LNCaP clone FGC (cell line): ENCODE measurements at places on chromosomes 6 and 20.

DNA sequence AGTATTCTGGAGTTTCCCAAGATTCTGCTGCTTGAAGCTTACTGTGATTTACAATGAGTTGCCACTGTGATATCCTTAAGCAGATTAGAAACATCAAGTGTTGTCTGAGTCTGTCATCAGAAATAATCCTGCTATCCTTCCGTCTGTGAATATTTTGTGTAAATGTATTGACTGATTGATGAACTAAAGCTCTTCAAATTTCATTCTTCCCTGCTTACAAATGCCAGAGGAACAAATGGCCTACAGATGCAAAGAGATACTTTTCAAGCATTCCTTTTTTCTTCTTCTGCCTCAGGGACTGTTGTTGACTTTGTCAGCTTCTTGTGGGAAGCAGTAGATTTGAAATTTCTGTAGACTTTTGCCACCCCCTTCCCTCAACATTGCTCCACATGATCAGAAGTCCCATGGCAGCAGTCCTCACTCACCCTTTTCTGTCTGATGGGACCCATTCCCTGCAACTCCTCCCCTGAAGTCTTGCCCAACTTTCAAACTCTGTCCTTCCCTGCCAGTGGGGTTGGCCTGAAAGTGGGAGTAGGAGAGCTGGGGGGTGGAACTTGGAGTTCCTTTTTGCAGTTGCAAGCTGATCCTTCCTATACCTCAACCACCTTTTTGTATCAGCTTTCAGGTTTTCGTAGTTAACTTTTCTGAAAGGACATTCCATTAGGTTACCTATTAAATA, 38.5 kb upstream of the MLIP start:
- no peak for DNase-seq

- DNase-seq: no peak
Observed at GRCh38 chr20:63054103-63054474, 47.3 kb upstream of the BHLHE23 start.

DNA sequence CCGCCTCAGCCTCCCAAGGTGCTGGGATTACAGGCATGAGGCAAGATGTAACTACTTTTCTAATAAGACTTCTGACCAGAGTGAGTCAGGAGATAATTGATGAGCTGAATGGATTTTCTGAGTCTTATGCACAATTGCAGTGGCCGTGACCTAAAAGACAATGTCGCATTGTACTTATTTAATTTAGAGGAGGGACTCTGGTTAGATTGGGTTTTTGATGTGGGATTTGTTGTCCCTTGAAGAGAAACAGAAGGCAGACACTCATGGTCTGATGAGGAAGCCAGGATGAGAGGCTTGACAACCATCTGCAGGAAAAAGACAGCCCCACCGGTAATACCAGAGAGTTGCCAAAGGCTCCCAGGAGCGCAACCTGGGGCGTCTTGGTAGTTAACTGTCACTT, 68.0 kb downstream of the ISM1 start:
- no peak for DNase-seq

DNA sequence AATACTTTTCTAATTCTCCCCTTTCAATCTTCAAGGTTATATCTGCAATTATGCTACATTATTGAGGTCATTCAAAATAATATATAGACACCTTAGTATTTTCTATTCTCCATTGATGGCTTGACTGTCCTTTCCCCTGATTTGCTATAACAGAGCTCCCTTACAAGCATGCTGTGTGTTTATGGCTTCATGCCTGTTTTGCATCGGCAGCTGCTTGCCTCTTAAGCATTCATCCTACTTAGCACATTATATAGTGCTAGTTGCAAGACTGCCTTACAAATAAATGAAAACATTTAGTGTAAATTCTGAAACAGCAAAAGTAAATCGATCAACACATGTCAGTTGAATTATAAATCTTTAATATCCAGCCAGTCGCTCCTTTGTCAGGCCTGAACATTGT, 476.2 kb upstream of the POU3F2 start:
- DNase-seq: no peak

DNA sequence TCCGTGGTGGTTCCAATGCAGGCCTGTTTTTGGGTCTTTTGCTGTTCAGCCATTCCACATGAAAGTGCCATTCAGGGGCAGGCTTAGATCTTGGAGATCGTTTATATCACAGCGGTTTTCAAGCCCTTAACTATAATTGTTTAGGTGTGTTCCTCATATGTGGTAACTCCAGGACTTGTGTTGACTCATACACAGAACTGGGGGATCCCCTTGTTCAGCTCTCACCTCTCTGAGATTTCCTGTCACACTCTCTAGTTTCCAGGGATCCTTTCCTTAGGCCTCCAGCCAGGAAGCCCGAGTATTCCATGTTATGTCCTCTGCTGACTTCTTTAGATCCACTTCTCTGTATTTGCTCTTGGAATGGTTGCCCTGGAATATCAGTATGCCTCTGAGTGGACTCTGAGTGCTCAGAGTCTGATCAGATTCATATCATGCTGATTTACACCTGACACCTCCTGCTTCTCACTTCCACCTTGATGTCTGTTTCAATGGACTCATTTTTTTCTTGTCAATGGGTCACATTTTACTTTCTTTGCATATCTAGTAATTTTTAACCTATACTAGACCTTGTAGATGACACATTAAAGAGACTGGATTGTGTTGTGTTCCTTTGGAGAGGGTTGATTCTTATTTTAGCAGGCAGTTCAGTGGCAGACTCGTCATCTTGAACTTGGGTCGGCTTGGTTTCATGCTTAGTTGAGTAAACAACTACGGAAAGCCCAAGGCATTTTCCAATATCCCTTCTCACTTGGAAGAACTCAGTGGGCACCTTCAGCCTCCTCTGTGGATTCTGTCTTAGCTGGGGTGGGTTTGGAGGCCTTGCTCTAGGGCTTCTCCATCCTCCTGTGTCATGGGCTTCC, 13.1 kb downstream of the NTSR1 start:
- DNase-seq: no peak

GRCh38 chr6:36865835-36866234, 8.8 kb downstream of the PPIL1 start:
- no peak for DNase-seq

DNA sequence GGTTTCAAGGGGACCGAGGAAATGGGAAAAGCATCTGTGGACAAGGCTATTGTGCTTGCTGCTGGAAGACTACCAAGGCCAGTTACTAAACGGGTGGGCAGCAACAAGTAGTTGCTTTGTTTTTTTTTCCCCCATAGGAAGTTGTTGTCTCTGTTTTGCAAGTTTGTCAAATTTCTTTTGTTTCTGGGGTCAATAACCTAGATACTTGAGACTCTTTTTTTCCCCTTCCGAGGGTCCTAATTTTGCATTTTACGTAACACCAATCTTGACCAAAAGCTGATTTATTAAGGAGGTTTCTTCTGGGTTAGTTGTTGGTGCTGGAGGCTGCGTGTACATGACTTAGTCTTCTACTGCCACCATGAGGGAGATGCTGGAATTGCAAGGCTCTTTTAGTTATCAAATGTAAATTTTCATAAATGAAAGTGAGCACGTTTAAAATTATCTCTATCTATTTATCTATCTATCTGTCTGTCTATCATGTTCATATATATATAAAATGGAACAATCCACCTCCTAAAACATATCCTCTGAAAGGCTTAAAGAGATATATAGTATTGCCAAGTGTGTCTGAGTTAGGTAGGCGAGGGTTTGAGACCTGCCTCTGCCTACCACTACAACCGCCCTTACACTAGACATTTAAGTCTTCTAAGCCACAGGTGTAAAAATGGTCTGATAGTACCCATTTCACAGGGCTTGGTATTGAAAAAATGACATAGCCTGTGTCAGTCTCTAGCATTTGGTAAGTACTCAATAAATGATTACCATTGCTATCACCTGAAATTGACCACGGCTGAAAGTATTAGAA, 60.2 kb downstream of the GCLC start:
- peak; percentile 51 for DNase-seq

DNA sequence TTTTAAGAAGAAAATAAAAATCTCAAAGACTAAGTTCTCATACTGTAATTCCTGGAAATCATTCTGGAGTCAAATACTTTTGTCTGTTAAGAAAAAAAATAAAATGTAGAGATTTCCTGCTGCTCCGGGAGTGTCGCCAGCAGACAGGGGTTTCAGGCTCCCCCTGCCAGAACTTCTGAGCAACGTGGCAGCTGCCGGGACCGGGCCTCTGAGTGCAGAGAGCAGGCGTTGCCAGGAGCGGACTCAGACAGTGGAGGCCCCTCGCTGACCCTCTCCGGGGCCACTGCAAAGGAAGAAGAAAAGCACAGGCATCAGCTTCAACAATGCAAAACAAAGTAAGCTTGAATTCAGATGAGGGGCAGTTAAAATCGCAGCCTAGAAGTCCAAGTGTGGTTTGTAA, 95.5 kb downstream of the THBS2 start:
- no peak for DNase-seq

DNA sequence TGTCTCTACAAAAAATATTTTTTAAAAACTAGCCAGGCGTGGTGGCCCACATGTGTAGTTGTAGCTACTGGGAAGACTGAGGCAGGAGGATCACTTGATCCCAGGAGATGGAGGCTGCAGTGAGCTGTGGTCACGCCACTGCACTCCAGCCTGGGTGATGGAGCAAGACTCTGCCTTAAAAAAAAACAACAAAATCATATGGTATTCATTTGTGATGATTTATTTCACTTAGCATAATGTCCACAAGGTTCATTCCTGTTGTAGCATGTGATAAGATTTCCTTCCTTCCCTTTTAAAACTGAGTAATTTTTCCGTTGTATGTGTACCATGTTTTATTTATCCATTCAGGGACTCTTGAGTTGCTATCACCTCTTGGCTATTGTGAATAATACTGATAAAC, 26.2 kb downstream of the TMEM170B start:
- no peak for DNase-seq

GRCh38 chr6:19692506-19693298, 144.5 kb upstream of the ID4 start:
- no peak for DNase-seq

GRCh38 chr20:58020656-58021454, 207.6 kb downstream of the ANKRD60 start:
- DNase-seq: no peak

DNA sequence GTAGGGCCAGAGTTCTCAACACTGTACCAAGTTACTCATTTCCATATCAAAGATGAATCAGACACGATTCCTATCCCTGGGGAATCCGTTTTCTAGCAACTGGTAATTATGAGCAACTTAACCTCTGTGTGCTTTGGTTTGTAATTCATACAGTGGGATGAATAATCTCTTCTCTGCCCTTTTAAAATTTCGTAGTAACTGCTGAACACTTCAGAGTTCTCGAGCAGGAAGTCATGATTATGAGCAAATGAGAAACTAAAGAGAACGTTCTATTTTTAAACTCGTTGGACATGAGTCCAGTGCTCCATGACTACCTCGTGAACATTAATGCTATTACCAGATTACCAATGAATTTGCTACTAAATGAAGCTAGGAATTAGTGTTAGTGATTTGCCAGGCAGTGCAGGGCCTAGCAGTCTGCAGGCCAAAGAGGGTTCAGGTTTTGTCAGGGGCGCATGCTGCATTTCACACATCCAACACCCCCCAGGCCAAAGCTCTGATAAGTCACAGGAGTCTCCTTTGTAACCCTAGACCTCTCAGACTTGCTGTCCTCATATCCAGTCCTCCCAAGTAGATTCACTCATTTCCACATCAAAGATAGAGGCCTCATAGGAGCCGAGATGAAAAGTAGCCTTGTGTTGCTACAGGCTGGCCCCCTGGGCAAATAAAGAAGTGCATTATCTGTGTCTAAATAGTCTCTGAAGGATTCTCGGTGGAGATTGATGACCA, 45.8 kb upstream of the VSTM2L start:
- DNase-seq: no peak

DNA sequence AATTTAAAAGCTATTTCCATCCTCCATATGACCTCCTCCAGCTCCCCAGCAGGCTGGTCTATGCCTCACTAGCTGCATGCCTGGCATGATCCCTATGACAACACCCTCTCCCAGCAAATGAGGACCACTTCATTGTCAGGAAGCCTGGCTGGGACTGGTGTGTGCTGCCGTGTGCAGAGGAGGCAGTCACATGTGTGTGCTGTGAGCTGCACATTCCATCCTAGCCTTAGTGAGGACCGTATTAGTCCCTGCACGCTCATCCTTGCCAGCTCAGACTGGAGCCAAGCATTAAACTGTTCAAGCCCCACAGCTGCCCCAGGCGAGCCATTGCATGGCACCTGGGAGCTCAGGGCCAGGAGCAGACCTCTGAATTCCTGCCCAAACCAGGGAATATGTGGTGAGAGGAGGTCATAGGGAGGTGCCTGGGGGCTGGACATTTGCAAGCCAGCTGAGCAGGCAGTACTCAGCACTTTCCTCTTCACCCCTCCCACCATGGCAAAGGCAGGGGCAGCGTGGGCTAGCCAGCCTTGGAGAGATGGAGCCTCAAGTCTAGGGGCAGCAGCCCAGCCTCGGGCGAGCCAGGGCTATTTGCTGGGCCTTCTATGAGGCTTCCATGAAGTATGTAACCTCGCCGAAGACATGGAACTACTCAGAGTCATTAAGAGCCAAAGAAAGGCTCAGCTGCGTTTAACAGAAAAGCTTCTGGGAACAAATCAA, 8.7 kb upstream of the CCN5 start:
- no peak for DNase-seq

GRCh38 chr6:45387236-45387635, 9.5 kb upstream of the SUPT3H start:
- DNase-seq: no peak

DNA sequence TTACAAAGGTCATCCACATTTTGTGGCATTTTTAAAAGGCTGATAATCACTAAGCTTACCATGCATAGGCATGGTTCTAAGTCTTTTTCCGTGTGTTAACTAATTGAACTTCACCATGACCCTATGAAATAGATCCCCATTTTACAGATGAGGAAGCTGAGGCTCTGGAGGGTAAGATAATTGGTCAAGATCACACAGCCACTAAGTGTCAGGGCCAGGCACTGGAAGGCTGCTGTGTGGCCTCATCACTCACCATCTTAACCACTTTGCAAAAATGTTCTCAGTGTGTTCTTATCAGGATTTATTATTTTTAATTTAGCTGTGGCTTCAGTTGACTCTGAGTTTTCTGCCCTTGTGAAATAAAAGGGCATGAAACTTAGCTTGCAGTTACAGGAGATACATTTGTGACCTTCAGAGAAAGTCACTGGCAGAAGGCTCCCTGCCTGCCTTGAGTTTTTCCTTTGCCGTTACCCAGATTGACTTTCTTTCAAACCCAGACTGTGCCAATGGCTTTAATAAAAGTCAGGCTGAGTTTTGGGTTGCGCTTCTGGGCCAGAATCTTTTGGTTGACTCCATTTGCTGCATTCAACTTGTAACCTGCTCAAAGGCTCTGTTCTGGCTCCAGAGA, 82.0 kb downstream of the EZR start:
- no peak for DNase-seq

DNA sequence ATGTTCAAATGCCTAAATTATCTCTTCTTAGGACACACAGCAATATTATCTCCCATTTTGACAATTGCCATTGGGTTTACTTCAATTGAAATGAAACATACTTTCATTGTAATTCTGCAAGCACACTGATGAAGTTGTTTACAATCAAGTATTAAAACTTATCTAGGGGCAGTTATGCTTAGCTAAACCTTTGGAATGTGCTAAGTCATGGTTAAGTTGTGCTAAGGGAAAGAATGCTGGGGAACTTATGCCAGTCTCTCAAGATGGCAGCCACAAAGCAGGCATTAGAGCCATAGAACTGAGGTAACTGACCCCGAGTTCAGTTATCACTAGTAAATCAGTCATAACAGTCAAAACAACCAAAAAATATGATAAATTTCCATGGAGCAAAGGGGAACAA, 59.1 kb upstream of the NT5E start:
- no peak for DNase-seq
